ENCODE measurements at places on chromosomes 16 and 17.

- no peak for DNase-seq
Measured at GRCh38 chr17:18368946-18369345, 5.6 kb upstream of the SHMT1 start.

DNA sequence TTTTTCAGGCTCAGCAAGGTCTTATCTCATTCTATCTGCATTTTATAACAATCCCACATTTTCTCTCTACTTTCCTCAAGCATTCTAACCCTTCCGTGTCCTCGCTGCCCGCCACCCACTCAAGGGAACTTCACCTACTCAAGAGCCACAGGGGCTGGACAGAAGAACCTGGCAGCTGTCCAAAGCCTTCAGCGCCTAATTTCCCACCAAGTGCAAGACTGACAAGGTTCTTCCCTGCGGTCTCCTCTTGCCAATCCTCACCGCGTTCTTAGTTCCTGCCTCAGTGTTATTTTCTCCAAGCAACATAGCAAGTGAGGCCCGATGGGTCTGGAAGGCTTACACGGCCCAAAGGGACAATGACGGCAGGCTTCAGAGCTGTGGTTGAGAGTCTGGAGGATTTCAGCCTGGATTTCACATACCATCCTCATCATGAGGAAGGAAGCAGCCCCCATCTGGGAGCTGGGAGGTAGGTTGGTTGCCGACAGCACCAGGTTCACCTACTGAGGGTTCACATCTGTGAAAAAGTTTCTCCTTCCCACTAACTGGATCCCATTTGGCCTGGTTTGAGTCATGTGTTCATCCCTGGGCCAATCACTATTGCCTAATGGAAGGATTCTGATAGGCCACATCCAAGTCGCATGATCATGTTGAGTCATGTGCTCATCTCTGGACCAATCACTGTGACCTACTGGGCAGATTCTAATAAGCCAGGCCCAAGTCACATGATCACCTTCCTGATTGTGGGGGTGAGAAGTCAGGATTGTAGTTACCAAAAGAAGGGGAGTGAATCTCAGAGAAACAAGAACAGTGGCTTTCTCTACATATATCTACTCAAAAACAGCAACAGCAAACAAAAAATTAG is 108.2 kb downstream of the N4BP1 start:
- DNase-seq = no peak

- no peak for DNase-seq
Measured at GRCh38 chr17:49513044-49513395, 17.9 kb downstream of the NGFR start.

- peak; percentile 18 for DNase-seq
Measured at GRCh38 chr17:44279666-44280391, 11.9 kb upstream of the SLC4A1 start.

DNA sequence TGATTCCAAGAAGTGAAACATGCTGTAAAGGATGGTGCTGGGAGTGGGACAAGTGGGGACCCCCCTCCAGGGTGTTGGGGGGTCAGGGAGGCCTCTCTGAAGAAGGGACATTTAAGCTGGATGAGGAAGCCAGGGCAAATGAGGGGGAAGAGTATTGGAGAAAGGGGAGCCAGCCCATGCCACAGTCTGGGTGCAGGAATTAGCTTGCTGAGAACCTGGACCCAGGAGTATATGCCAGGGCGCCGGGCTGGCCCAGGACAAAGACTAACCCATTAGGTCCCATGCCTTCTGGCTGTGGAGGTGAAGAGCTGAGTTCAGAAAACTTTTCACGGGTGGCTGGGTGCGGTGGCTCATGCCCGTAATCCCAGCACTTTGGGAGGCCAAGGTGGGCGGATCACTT is 45.6 kb upstream of the PIK3R6 start:
- no peak for DNase-seq

DNA sequence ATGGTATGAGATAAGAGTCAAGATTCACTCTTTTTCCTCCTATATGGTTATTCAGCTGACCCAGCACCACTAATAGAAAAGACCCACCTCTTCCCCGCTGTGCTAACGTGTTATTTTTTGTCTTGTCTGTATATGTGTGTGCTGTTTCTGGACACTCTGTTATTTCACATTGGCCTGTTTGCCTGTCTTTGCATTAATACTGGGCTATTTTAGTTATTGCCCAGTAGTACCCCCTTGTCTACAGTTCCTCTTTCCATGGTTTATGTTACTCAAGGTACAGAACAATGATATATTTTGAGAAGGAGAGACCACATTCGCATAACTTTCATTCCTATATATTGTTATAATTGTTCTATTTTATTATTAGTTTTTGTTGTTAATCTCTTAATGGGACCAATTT is 74.0 kb upstream of the SIAH1 start:
- DNase-seq = no peak

- no peak for DNase-seq
Measured at GRCh38 chr16:14050291-14051027, 20.7 kb upstream of the MRTFB start.

GRCh38 chr17:74738051-74738996 is 1.3 kb downstream of the RAB37 start:
- peak; percentile 85 for DNase-seq

- no peak for DNase-seq
Measured at GRCh38 chr16:57268804-57269800, 15.4 kb downstream of the PLLP start.

GRCh38 chr16:84478172-84478947 is 26.1 kb downstream of the MEAK7 start:
- no peak for DNase-seq

DNA sequence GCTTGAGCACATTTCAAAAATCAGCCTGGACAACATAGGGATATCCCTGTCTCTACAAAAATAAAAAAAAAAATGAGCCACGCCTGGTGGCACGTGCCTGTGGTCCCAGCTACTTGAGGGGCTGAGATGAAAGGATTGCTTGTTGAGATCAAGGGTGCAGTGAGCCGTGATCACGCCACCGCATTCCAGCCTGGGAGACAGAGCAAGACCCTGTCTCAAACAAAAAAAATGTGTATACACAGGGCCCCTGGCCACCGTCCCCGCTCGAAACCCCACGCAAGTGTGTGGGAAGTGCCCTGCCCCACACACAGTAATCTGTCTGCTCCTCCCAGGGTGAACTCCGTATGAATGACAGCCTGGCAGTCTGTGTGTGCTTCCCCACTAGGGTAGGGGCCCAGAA is 93.0 kb upstream of the RPL38 start:
- DNase-seq = no peak

GRCh38 chr17:50638966-50639713 is 4.5 kb downstream of the ABCC3 start:
- DNase-seq = no peak

GRCh38 chr16:87437911-87438610 is 45.9 kb downstream of the MAP1LC3B start:
- no peak for DNase-seq

- DNase-seq = no peak
Measured at GRCh38 chr16:50267151-50267631, 840 bp downstream of the ADCY7 start.

DNA sequence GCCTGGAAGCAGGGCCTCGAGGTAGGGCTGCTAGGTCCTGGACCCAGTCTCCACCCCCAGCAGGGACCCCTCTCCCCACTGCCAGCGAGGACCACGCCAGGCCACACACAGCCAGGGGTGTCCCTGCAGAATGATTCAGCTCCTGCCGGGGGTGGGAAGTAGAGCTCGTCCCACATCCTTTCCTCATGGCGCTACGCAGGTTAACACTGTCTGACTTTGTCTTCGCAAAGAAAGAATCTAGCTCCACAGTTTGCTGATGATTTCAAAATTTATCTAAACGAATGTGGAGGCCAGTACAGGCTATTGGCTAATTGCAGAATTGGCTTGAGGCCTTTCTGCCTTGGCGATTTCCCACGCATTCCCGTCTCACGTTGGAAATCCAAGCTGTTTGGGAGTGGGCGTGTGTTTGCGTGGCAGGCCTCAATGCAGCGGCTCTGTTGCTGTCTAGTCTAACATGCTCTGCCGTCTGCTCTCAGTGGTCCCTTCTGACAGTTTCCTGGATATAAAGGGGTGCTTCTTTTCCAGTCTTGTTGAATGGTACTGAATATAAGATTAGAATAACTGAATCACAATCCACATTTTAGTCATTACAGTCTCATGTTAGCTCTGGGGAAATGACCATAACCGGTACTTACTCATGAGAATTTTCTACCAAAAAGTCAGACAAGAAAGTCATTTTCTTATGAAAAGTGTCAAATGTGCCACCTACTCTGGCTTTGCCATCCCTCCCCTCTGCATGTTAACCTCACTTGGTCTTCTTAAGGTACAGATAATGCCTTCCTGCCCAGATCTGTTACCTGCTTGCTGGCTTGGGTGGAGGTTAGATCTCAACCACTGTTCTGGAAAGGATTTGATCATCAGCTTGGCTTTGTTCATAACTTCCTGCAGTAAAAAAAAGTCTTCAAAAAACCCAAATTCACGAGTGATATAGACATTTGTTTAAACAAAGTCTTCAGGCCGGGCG is 252.4 kb downstream of the NTN1 start:
- peak; percentile 62 for DNase-seq

DNA sequence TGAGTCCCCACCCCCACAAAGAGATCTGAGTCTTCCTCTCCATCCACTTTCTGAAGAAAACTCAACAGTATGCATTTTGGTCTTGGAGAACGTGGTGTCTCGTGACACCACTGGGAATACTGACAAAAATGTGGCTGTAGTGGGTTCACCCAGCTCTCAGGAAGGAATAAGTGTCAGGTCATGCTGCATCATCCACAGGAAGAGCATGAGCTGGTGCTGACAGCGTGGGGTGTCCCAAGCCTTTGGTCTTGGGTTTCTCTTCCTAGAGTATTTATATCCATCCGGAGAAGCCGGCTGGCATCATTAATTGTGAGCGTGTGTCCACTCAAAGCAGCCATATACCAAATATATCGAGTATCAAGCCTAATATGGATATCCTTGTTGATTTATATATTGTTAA is 55.9 kb downstream of the C17orf67 start:
- no peak for DNase-seq

DNA sequence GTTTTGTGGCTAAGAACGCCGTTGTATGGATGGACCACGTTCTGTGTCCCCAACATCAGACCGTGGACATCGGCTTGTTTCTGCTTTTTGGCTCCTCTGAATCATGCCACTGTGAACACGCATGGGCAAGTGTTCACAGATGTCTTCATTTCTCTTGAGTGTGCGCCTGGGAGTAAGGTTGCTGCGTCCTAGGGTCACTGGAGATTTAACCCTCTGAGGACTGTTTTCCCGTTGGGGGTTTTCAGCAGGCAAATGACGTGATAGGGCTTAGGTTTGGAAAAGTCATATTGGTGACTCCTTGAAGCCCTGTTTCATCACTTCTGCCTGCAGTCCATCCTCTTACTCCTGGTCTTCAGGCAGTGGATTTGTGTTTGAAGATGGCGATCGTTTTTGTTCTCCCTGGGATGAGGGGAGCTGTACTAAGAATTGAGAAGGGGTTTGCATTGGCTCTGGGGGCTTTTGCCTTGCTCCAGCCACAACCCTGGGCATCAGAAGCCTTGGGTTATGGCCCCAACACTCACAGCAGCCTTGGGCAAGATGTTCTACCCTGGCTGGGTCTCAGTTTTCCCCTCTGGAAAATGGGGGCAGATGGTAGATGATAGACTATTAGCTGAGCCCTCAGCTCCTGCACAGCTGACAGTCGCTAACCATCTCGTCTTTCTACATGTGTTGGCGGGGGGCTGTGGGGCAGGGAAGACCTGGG is 67.2 kb upstream of the CIBAR2 start:
- no peak for DNase-seq

DNA sequence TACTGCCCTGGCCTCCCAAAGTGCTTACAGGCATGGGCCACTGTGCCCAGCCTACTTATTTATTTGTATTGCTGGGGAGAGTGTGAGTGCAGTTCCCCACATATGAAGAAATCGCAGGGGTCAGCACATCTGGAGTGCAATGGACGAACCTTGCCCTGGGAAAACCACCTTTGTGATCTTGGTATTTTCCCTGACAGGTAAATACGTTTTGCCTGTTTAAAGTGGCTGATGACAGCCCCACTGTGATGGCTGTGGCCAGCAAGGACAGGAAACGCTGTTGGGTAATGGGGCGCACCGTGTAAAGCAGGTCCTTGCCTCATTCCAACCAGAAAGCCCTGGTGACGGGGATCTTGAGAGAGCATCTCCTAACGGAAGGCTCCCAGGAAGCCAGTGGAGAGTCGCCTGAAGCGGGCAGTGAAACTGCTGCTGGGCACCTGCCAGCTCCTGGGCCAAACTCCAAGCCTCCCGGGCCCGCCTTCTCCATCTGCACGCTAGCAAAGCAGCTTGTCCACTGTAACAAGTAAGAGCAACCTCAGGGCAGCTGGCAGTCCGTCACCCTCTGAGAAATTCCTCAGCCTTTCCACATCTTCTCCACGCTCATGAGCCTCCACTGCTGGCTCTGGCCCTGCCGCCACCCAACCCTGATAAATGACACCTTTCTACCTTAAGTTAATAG is 17.5 kb downstream of the EMC8 start:
- no peak for DNase-seq

GRCh38 chr17:56593646-56594319 is at the start of gene NOG:
TSS of gene NOG (plus strand) at chr17:56593699. CDS start at chr17:56594224, 525 bp downstream.
- peak; percentile 23 for DNase-seq

GRCh38 chr16:53129281-53130158 is 74.7 kb downstream of the CHD9 start:
- no peak for DNase-seq

DNA sequence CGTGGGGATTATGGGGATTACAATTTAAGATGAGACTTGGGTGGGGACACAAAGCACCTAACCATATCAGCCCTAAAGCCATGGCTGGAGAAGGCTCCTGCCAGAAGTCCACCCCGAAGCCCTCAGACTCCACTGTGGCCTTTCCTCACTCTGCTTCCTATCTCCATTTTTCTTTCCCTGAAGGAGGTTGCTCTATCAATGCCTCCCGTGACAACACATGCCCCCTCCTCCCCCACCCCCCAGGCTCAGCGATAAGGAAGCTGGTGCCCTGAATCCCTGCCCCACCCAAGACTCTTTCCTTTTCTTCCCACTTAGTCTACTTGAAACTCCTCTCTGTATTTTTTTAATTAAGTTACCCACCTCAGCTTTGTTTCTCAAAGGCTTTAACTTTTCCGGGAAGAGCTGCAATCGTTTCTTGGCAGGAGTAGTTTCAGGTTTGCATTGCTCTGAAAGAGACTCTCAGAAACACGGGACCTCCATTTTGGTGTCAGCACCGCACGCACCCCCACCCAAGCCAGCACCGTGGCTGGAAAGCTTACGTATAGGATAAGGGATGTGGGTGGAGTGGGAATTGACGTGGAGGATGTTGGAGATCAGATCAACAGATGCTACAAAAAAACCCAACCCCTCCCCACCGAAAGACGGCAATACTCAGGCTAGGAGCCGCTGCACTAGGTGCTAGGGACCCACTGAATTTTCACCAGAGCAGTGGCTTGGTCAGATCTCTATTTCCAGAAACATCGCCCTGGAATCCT is 15.2 kb upstream of the CA4 start:
- peak; percentile 44 for DNase-seq

DNA sequence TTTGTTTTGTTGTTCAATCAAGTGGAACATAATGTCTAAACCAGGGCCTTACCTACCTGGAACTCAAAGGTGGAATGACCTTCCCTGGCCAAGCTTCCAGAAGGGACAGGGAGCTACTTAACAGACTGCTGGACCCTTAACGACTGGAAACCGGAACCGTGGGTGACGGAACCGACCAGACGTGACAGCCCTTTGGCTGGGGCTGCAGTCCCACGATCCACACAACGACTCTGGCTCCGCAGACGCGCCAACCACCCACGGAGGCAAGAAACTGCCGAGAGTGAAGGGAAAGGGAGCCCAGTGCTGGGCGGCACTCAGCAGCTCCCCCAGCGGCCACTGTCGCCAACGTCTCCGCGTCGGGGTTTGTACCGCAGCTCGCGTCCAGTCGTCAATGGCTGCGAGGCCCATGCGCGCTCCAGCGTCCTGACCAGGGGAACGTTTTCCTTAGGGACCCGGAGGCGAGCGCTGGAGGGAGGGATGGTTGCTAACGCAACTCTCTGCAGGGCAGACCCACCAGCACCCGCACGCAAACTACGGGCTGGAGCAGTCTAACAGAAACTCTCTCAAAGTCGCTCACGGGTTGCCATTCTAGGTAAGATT is 5.5 kb upstream of the KIF22 start:
- DNase-seq = peak; percentile 71
